Naive thymus-derived CD8-positive, alpha-beta T cell (primary cell): ENCODE measurements at places on chromosomes 2 and 18. TPM values are rescaled to one million over a fixed set of nuclear protein-coding genes. Genes with fewer than 3 reads are reported as not detected.

The ZNF2 gene
- total RNA-seq = 4.0 TPM

DNA sequence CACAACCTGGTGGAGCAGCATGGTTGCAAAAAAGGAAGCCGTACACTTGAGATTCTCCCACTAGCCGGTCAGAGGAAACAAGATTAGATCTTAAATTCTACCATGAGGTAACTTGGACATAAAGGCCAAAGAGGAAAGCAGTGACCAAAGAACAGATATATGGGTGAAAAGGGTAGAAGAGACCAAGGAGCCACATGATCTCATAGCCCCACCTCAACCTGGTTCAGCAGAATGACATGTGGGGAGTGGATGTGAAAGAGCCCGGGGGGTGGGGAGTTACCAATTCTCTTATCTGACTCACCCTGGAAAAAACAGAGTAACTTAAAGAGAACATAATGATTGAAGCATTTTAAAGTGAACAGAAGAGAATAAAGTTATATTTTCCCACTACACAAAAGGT is 683.0 kb downstream of the DSC3 start:
- no peak for DNase-seq

DNA sequence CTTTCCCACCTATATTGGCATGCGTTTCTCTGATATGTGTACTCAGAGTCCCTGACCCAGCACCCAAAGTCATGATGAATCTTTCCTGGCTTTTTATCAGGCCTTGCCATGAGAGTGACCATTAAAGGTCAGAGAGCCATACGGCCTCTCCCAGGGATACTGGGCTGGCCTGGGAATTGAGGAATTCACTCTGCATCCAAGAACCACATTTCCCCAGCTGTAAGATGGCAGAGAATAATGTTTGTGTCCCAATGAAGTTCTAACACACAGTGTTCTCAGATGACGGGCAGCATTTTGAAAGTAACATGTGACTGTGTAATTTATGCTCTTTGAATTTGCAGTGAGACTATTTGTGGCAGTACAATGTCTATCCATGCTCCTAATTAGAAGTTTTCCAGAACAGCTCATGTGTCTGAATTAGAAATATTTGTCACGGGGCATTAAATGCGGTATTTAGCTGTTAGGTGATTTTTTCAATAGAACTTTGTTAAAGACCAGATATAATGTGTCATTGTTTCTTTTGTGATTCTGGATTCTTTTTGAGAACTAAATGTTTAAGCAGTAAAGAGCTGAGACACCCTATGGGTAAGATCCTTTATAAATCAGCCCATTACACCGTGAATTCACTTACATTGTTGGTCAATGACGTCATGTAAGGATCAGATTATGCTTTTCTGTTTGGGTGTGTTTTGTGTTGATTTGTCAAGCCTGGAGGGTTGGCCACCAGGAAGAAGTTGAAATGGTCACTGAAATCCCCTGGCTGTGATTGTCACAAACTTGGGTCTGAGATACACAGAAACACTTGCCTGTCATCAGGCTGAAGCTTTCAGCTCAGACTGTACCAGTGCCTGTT is 7.3 kb upstream of the SLC3A1 start:
- no peak for DNase-seq

- no peak for DNase-seq
Measured at GRCh38 chr2:136342138-136342537, 224.2 kb upstream of the CXCR4 start.

- peak; percentile 69 for DNase-seq
Measured at GRCh38 chr2:98822301-98823164, 91.6 kb upstream of the MGAT4A start.

- DNase-seq = peak; percentile 3
Measured at GRCh38 chr2:114550895-114551793, 108.7 kb downstream of the DPP10 start.

DNA sequence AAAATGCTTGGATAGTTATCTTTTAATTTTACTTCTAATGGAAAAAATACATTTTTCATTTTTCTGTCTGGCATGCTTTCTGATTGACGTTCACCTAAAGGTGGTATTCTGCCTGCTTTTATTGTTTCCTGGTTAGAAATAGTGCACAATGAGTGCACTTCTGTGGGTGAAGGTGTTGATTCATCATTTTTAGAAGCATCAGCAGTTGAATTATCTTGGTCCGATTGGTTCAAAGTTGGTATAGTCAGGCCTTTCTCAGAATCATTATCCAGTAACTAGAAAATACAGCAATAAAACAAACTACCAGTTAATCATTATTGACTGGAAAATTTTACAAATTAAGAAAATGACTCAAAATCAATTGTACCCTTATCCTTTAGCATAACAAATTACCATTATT is 84.5 kb downstream of the STRADB start:
- DNase-seq = no peak

- no peak for DNase-seq
Measured at GRCh38 chr18:44754567-44754966, 73.9 kb downstream of the SETBP1 start.

- DNase-seq = no peak
Measured at GRCh38 chr2:32562906-32563305, 64.9 kb upstream of the TTC27 start.

DNA sequence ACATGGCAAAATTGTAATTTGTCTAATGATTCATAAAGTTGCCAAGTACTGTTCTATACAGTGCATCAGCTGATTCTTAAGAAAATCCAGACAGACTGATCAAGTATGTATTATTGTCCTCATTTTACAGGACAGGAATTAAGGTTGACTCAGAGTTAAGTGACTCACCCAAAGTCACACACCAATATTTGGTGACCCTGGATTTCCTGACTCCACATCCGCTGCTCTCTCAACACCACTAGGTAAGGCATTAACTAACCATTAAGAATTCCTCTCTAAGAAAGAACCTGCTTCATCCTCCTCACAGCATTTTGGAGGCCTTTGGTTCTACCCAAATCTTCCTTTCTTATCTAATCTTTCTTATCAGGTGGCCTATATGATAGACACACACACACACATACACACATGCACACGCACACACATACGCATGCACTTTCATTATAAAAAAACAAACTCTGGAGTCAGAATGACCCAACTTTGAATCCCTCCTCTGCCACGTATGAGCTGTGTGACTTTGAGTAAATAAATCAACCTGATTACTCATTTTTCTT is 150.8 kb downstream of the ANKRD44 start:
- DNase-seq = peak; percentile 22

The SLC38A11 gene
- total RNA-seq = 0.42 TPM

- no peak for DNase-seq
Measured at GRCh38 chr2:29481313-29481712, 366.1 kb downstream of the CLIP4 start.

DNA sequence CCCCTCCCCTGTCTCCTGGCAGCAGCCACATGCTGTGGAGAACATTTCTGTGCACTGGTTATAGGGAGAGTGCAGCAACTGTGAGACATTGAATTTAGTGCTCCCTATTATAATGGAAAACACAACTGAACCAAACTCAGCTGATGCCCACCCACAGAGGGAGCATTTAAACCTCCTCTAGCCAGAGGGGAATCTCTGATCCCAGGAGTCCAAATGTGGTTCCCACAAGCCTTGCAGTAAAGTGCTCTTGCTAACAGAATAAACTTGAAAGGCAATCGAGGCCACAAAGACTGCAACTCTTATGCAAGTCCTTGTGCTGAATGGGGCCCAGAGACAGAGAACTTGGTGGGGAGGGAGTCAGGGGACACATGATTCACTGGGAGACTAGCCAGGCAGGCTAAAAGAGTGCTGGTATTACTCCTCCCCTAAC is 638.8 kb upstream of the VRK2 start:
- no peak for DNase-seq

DNA sequence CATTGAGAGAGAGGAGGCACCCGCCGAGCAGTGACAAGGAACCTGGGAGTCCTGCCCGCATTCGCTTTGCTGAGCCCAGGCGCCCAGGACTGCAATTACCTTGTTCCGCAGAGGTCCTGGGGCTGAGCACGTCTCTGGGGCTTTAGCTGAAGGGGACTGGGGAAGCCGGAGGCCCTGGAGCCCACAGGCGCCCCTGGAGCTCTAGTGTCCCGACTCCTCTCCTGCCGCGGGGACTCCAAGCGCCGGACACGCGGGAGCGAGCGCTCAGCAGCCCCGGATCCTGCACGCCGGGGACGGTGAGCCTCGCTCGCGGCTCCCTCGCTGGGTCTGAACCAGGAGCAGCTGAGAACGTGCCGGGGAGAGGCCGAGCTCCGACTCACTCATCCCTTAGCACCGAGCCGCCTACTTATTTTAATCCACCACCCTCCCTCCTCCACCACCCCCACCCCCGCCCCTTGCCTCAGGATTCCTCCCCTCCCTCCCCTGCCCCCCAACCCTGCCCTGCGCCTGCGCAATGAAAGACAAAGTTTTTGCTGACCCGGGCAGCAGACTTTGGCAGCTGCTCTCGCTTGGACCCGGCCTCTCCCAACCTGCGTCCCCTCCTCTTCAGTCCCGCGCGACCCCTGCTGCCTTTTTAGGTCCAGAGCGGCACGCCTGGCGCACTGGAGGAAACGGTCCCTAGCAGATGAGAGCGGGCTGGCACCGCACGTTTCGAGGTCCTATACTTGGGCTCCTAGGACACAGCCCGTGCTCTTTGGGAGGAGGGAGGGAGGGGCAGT is at the start of gene OSR1:
OSR1 (minus strand) TSS at position 382 of the 779 bp plus-strand sequence. CDS start 4,818 bp downstream, outside the sequence.
- DNase-seq = no peak

- no peak for DNase-seq
Measured at GRCh38 chr2:30437809-30438548, 9.1 kb upstream of the LCLAT1 start.

DNA sequence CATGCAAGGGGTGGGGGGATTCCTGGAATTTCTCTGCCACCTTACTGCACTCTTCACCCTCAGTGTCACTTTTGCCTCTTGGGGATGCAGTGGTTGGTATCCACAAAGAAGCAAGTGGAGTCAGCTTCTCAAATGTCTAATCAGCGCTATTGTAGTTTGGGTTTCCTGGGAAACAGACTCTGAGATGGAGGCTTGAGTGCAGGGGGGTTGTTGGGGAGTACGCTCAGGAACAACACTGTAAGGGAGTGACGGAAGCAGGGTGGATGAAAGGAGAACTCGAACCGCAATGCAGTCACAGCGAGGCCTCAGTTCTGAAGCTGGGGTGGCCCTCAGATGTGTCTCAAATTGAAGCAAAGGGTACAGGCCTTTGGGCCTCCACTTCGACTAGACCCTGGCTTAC is 73.6 kb upstream of the EPC2 start:
- DNase-seq = no peak

The COPS9 gene
- total RNA-seq = 84.4 TPM

DNA sequence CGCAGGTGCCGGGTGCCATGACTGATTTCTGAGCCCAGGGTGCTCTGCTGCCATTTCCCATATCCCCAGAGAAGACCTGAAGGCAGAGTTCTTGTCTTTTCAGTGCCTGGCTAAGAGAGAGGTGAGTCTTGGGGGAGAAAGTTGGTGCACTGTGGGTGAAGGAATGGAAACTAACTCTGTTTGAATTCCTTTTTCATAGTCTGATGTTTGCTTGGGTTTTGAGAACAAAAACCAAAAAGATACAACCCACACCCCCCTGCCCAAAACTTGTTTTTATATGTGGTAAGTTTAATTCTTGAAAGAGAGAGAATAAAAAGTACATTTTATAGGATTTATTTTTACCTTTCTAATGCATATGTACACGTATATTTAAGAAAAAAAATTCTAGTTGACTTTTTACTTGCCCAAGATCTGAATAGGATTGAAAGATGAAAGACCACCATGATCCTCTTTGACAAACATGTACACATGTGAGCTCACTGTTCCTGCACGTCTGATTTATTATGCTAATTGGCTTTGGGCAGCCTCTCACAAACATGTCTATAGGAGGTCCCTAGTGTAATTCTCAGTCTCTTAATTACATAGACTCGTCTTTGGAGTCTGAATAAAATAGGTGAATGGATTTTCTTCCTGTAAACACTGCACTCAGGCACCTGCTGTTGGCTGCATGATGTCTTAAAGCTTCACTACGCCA is 46.3 kb downstream of the ARL4C start:
- no peak for DNase-seq

- DNase-seq = no peak
Measured at GRCh38 chr2:7969756-7970515, 711.9 kb upstream of the ID2 start.

DNA sequence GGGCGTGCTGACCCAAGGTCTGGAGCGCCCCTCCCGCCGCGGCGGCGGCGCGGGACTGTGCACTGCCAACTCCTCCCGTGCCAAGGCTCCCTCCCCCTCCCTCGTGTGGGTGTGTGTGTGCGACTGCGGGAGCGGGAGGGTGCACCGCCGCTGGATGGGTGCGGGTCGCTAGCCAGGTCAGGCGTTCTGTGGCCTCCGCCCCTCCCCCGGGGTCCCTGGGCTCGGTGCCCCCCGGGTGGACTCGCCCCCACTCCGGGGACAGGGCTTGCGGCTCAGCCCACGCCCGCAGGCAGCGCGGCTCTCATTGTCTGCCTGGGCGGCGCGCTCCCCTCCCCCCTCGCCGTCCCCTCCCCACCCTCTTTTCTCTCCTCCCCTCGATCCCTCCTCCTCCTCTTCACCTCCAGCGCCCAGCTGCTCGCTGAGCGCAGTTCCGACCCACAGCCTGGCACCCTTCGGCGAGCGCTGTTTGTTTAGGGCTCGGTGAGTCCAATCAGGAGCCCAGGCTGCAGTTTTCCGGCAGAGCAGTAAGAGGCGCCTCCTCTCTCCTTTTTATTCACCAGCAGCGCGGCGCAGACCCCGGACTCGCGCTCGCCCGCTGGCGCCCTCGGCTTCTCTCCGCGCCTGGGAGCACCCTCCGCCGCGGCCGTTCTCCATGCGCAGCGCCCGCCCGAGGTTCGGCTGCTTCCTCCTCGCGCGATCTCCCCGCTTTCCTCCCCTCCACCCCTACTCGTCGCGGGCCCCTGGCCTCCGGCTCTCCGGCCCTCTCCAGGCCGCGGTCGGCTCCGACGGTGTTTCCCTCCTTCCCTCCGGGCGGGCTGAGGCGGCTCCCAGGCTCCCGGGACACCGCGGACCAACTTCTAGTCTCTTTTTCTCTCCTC is at the start of gene GATA6:
GATA6 (plus strand) TSS at position 579 of the 878 bp plus-strand sequence. CDS start 1,556 bp downstream, outside the sequence.
- DNase-seq = no peak

DNA sequence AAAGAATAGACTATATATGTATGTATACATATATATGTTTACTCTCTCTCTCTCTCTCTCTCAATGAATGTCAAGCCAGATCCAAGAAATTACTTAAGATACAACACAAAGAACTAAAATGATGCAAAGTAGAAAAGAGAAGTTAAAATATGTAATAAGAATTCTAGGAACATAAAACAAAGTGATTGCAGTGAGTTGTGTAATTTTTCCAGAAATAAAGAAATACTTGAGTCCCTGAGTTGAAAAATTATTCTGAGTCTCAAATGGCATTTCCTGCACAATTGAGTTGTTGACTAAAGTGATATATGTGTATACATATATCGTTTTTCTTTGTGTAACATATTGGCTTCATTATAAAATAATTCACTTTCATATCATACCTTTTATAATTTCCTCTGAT is 262.4 kb downstream of the INSIG2 start:
- no peak for DNase-seq

DNA sequence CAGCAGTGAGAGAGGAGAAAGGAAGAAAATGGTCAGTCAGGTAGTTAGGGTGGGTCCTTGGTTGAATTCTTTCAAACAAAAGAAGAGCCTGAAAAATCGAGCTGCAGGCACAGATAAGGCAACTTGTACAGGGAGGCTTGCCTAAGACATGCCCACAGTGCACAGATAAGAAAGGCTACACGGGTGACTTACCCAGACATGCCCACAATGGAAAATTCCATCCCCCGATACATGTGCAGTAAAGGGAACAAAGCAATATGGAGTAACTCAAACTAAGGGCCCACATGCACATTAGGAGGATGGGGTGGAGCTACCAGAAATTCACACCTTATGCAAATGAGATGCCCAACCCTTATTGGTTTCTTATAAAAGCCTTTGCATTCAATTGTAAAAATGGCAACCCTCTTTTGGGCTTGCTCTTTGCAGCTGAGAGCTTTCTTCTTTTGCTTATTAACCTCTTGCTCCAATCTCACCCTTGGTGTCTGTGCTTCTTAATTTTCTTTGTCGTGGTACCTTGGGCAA is 110.3 kb upstream of the RMP24 start:
- DNase-seq = no peak
